ENCODE measurements at places on chromosomes 2 and 18. TPM values are rescaled to one million over a fixed set of nuclear protein-coding genes. Genes with fewer than 3 reads are reported as not detected.
A peak's percentile ranks its signal among the peaks of the same experiment; 100 is the strongest.

WDR35 gene
- total RNA-seq = 24.2 TPM

TMX3 gene
- total RNA-seq = 51.5 TPM

NXPH2 gene
- total RNA-seq = 8.3 TPM

ARHGEF33 gene
- total RNA-seq = 0.10 TPM

GALNT3 gene
- total RNA-seq = 17.1 TPM

GRCh38 chr2:242063850-242064249 is 194.3 kb downstream of the RTP5 start:
- H3K27ac ChIP-seq = 0 out of 2 replicates have a peak overlapping the region, but pooled peaks have one; percentile 47
- H3K4me3 ChIP-seq = peak overlapping the region; percentile 22
- peaks cover 22% of the 10 kb centered on the region for H3K4me1 ChIP-seq

DNA sequence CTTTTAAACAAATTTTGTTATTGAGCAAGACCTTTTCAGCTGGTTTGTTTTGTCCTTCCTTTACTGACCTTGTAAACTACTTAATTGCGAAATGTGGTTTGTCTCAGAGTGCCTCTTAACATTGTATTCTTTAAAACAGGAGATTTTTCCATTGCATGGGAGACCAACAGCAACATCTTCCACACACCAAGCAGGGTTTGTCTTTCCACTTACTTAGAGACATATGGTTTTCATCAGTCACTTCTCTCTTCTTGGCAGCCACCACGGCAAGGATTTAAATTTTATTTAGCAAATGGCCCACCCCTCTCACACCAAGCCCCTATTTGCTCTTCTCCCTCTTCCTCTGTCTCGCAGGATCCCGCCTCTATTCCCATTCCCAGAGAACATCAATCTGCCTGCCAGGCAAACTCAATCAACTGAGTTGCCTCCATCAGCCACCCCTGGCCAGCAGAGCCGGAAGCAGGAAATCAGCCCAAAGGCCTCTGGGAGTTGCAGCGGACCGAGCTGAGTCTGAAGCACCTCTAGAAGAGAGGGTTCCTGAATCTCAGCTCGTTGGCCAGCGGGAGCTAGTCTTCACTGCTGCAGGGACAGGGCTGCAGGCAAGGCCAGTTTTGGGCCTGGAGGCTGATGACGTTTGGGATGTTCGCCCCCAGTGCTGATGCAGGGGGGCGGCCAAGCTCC is 11.3 kb upstream of the CIB4 start:
- no peaks in the 10 kb centered on the region for H3K36me3 ChIP-seq
- DNase-seq = no peak
- H3K27me3 ChIP-seq = no peaks in the 10 kb centered on the region
- peaks cover 5% of the 10 kb centered on the region for H3K4me1 ChIP-seq
- no peak overlapping the region for H3K4me3 ChIP-seq

DNA sequence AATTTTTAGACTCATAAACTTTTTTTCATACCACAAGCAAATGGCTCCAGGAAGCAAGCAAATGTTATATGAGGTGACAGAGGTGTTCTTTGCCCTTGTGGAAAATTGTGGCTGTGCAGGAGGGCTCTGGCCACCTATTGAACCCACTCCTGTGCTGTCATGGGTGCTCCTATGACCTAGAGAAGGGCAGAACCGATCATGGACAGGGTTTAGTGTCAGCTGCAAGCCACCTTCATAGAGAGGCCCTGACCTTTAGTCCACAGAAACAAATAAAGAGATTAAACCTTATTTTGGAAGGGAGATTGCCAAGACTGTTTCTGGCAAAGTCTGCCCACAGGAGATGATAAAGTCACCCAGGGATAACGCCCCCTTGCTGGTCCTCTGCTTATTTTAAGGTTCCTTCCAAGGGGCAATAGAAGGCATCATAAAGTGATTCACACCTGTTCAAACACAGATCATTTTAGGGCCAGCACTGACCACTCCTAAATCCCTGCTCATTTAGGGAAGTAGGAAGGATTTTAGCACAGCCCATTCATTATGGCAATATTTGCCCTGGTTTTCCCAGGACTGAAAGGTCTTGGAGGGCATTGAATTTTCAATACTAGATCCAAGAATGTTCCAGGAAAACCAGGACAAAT is 26.1 kb upstream of the STAT4 start:
- no peak for DNase-seq
- no peak overlapping the region for H3K4me3 ChIP-seq
- no peaks in the 10 kb centered on the region for H3K27me3 ChIP-seq
- H3K36me3 ChIP-seq = no peaks in the 10 kb centered on the region
- H3K27ac ChIP-seq = no peak overlapping the region

DNA sequence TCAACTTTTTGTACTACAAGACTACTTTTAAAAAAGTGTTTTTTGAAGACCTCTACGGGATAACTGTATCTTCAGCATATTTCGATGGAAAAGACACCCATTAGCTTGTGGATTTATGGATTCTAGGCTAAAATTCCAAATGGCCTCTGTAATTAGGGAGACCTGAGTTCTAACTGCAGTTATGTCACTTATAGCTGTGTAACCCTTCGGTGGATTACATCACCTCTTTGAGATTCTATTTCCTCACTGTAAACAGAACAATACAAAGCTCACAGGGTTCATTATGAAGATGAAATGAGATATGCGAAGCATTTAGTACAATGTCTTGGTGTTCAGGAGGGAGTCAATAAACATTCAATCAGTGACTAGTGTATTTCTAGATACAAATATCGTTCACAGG is 24.2 kb downstream of the LMAN2L start:
- no peaks in the 10 kb centered on the region for H3K4me1 ChIP-seq
- H3K27ac ChIP-seq = no peak overlapping the region
- H3K27me3 ChIP-seq = no peaks in the 10 kb centered on the region
- DNase-seq = no peak

DNA sequence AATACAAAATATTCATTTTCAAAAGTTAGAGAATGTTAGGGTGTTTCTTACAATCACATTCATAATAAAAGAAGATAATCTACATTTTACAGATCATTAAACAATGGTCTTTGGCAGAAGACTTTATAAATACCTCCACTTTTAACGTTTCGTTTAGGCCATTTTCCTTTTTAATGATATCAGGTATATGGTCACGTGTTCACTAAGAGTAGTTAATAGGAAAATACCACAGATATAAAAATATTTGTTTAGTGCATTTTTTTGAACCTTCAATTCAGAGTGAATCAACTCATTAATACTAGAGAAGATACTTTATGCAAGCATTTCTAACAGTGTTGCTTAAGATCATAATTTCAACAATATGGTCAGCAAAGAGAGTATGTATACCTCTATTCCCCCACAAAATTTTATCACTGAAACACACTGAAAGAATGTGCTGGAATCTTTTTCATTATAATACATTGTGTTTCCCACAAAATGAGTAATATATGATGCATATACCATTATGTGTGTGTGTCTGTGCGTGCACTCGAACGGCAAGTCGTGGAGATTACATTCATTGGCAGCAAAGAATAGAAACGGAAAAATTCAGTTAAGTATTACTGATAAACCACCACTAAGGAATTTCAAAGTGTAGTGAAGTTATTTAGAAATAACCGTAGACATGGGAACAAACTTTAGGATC is 319.9 kb upstream of the THUMPD2 start:
- no peak overlapping the region for H3K4me3 ChIP-seq
- no peaks in the 10 kb centered on the region for H3K36me3 ChIP-seq
- H3K4me1 ChIP-seq = peaks cover 7% of the 10 kb centered on the region
- no peak for DNase-seq

GRCh38 chr2:17536416-17536815 is 4.1 kb upstream of the VSNL1 start:
- no peak overlapping the region for H3K4me3 ChIP-seq
- H3K27me3 ChIP-seq = peaks cover 13% of the 10 kb centered on the region
- H3K36me3 ChIP-seq = no peaks in the 10 kb centered on the region
- H3K27ac ChIP-seq = no peak overlapping the region
- DNase-seq = no peak

DNA sequence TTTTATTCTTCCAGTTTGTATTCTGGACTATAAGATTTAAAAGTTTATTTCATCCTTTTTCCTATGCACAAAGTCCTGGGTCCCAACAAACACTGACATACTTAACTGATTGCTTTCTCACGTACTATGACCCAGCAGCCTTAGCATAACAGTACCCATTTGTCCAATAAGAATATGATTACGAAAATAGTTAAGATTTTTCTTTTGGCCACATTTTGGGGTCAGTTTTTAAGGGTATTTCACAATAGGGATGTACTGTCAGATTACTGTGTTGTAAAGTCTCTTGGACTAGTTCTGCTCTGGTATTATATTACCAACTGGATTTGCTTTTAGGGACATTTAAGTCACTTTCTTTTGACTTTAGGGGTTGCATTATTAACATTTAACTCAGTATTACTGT is 46.1 kb downstream of the TTC39C start:
- no peaks in the 10 kb centered on the region for H3K27me3 ChIP-seq
- H3K36me3 ChIP-seq = peaks cover under 1% of the 10 kb centered on the region
- no peak overlapping the region for H3K4me3 ChIP-seq
- no peak for DNase-seq
- no peak overlapping the region for H3K27ac ChIP-seq
- peaks cover 21% of the 10 kb centered on the region for H3K4me1 ChIP-seq

DNA sequence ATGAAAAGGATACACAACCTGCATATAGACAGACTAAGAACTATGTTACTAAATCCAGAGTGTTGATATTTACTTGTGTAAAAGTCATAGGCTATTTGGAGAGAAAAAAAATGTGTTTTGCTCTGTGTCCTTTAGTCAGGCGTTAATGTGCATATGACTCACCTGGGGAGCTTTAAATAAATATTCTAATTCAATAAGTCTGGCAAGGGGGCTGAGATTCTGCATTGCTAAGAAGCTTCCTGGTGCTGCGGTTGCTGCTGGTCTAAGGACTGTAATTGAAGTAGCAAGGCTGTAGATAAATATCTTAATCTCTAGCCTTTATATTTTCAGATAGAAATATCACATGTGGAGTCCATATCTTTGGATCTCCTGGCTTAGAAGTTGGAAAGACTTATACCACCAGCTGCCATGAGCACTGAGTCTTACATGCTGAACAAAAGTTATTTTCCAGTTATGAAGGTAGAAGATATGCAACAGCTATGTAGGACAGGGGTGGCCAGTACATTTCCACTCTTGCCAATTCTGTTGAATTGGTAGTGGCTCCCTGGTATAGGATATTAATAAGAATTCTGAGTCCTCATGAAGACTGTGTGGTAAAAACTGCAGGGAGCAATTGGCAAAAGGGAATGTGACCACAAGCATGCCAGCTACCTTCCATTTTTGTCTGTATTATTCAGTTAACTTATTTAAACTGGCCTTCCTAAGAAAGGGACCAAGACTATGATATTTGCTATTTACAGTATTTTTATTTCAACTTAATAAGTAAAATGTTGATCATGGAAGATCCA is 4.8 kb downstream of the SPAG16 start:
- no peaks in the 10 kb centered on the region for H3K27me3 ChIP-seq
- no peaks in the 10 kb centered on the region for H3K36me3 ChIP-seq
- H3K4me1 ChIP-seq = peaks cover 25% of the 10 kb centered on the region
- DNase-seq = no peak
